ENCODE measurements at places on chromosomes 6 and 20.

DNA sequence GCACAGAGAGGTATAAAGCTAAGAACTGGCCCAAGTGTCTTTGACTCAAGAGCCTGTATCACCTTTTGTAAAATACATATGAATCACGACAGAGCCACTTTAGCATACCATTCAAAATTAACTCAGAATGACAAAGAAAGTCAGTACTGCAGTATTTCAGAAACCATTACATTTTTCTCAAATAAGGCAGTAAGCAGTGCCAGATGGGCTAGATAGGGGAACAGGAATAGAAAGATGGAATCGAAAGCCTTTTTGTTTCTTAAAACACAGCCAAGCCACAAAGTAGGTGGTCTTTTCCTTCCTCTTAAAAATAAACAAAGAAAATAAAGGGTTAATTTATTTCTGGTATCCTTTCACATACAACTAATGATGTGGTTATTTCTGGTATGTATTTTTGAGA is 10.3 kb downstream of the CLDN20 start:
- no peak for DNase-seq

DNA sequence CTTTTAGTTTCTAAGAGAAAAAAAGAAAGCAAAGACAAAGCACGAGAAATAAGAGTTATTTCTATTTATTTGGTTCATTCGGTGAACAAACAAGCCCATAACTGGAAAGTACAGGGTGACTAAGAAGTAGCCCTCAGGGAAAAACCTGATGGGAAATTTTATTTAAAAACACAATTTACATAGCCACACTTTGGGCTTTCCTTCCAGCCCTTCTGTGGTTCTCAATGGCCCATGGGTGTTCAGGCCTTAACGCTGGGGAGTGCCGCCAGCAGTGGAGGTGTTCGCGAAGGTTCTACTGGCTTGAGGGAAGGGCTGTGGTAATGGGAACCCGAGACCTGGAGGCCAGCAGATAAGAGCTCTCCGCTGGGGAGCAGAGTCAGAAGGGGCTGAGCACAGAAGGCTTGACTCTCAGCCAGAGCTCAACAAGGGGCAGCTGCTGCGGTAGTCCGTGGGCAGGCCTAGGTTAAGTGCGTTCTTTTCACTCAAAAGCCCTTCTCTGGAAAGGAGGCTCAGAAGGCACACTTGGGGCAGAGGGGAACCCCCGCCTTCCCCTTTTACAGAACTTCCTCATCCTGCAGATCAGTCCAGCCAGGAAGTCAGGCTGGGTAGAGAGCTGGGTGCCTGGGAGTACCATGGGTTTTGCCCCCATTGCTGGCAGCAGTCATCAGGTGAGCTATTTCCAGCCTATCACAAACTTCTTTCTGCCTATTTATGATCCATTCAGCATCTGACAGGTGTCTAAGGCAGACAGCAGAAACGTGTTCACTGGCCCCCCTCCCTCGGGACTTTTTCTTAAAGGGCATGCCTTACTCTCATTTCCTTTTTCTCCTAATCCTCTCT is 8.8 kb upstream of the CD83 start:
- DNase-seq: no peak

DNA sequence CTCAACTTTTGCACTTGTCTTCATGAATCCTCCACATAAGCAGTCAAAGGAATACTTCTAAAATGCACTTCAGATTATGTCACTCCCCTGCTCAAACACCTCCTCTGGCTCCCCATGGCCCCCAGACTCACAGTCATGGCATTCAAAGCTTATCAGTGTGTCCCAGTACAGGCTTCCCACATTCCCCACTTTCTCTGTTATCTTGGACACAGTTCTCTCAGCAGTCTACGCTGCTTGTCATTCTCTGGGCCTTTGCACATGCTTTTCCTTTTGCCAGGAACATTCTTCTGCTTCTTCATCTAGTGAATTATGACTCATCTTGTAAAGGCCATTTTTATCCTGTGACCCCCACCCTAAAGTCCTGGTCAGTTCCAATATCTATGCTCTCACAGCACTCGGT is 31.8 kb downstream of the SLC13A3 start:
- no peak for DNase-seq

GRCh38 chr20:47552996-47553395 is 51.3 kb downstream of the NCOA3 start:
- DNase-seq: no peak

DNA sequence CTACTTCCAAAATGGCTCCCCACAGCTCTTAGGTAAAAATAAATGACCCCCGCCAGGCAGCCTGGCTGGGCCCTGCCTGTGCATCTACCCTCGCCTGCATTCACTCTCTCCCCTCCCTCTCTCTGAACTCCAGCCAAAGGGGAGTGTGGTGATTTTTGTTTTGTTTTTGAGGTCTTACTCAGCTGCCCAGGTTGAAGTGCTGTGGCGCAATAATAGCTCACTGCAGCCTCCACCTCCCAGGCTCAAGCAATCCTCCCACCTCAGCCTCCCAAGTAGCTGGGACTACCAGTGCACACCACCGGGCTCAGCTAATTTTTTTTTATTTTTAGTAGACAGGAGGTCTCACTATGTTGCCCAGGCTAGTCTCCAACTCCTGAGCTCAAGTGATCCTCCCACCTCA is 15.8 kb downstream of the NFATC2 start:
- DNase-seq: no peak

GRCh38 chr6:31617010-31617409 is 2.0 kb downstream of the AIF1 start:
- DNase-seq: no peak

- no peak for DNase-seq
Observed at GRCh38 chr20:25220810-25221591, 25.5 kb downstream of the ENTPD6 start.

DNA sequence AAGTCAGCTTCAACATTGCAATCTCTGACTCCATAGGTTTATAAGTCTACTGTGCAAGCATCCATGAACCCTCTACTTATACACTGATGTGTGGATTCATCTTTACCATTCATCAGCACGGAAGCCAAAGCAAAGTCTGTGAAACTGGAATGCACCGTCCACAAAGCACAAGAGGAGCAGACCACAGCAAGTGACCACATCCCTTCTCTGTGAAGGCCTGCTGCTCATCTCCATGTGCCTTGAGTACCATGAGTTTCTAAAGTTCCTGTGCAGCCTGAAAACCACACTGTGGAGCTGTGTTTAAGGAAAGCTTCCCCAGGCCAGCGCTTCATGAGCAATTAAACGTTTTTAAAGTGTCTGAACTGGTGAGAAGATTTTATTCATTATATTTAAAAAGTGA is 20.0 kb downstream of the GABRR1 start:
- DNase-seq: no peak

DNA sequence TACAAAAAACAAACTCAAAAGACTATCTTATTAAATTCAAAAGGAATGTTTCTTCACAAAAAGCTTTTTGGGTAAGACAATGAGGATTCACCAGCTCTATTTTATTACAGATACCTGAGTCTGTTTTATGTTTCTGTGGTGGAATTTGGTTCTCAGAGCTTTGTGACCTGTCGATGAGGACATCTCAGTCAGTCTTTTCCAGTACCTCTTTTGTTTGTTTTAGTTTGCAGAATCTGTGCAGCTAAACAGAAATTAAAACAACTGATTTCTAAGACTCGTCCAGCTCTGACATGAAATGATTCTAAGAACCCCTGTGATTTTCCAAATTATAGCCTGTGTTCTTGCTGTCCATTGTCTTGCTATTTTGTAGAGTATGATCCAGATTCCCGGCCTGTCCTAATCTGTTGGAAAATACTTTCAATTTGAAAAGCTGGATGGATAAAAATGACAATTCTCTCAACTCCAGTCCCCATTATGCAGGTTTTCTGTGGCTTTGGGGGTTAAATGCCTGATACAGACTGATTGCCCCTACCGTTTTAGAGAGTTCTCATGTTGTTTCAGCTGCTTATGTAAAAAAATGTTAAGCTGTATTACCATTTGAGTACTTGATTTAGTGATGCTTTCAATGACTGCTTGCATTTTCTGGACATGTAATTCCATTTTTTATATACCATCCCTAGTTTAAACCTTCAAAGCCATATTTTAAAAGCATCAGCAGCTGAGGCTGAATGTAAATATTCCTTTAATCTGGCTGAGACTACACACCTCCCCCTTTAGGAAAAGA is 94.2 kb upstream of the TAB2 start:
- no peak for DNase-seq

DNA sequence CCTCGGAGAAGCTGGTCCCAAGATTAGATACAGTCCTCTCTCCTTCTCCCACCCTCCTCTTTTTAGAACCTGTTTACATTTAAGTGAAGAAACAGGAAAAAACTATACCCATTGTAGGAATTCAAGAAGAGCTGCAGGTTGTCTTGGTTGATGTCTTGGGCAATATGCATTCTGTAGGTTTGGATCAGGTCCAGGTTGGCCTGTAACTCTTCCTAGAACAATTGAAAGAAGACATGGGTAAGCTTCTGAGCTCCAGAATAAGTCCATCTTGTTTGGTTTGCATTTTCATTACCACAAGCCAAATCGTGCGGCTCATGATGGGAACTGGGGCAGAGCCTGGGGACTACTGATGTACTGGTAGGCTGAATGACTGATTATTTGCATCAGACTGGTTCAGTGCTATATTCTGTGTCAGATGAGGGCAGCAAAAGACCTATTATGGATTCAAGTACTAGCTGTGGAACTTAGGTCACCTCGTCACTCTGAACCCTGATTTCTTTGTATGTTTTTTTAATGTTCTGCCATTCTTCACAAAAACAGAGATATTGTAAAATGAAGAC is 20.3 kb upstream of the SLA2 start:
- no peak for DNase-seq

DNA sequence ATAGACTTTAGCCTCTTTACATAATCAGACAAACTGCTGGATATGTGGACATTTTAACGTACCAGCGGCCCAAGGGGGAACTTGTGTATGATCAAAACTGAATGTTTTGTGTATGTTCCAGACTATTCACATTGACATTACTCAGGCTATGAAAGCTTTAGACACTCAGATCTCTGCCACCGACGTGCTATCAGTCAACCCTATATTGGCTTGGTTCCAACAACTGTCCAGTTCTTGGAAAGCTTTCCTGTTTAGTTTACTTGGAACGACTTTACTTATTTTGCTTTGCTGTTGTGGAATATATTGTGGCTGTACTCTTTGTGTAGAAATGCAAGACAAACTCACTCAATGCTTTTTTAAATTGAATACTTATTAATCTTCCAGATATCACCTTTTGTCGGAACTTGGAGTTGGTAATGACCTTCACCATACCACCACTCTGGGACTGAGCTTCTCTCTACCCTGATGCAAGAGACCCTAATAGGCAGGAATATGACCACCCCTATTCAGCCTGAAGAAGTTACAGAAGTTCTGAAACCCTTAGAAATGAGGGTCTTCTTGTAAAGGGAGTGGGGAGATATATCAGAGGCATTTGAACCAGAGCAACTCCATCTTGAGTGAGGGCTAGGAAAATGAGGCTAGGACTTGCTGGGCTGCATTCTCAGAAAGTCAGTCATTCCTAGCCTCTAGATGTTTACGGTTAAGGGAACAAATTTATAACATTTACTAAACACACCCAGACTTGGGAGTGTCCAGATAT is 49.0 kb upstream of the PAX1 start:
- no peak for DNase-seq
